ENCODE measurements at places on chromosomes 4 and X.

DNA sequence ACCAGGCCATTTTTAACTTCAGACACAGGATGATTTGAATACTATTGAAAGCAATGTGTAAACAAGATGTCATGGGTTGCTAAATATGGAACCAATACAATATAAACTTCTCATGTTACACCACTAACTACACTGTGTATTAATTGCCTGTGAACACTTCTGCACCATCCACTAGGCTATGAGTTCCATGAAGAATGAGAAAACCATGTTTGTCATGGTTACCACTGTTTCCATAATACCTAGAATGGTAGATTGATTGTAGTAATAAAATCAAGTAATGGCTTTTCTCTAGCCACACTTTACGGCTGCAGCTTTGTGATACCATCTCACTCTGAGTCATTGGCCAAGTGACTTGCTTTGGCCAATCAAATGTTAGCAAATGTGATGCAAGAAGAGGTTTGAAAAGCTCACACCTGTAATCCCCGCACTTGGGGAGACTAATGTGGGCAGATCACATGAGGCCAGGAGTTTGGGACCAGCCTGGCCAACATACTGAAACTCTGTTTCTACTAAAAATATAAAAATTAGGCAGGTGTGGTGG lies 19.9 kb upstream of the CYBB start:
- no peak for DNase-seq

DNA sequence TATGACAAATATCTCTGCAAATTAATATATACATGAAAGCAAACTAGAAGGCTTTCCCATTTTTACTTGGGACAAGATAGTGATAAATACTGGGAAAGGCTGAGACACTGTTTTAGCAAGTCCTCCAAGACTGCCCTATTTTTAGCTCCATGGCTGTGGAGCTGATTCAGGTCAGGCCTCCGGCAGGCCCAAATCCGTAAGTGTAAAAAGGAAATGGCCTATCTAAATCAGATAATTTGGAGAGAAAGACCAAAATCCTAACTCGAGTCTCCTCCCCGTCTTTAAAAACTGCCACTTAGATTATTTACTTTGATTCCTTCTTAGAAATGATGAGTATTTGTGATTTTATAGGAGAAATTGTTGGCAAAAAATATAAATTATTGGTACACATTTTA lies 2.9 kb downstream of the OTUD4 start:
- DNase-seq = no peak

DNA sequence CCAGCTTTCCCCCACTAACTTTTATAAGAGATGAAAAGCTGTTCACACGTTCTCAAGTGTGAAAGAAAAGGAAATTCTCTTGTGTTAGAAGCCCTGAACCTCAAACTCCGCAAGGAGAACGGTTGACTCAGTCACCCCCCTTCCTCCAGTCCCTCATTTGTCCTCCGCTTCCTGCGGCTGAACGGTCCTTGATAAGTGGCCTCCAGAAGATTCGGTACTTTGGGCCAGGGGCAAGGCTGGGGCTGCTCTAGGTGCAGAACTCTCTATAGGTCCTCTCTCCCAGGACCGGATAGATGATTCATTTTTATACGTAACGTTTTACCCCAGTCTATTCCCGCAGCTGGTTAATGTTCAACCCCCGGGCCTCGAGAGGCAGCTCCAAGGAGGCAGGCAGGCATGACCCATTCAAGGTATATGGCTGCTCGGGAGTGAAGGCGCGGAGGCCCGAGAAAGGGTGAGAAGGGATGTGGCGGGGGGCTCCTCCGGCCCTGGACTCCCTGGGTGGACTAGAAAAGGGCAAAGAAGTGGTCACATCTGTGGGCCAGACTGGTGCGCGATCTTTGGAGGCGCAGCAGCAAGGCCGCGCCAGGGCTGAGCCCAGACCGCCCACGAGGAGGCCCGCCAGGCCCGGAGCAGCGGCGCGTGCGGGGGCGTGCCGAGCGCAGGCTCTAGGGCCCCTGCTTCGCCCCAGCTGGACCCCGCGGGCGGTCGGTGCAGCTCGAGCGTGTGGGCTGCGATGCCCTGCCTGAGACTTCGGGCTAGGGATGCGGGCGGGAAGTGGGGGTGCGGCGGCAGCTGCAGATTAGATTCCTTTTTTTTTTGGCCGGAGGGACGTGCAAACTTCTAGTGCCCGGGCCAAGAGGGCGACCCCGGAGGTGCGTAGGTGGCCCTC lies 11.7 kb downstream of the PITX2 start:
- no peak for DNase-seq

GRCh38 chr4:124431653-124432192 lies 280.8 kb downstream of the ANKRD50 start:
- DNase-seq = no peak

- no peak for DNase-seq
Measured at GRCh38 chrX:7638078-7638710, 204.8 kb upstream of the VCX start.

DNA sequence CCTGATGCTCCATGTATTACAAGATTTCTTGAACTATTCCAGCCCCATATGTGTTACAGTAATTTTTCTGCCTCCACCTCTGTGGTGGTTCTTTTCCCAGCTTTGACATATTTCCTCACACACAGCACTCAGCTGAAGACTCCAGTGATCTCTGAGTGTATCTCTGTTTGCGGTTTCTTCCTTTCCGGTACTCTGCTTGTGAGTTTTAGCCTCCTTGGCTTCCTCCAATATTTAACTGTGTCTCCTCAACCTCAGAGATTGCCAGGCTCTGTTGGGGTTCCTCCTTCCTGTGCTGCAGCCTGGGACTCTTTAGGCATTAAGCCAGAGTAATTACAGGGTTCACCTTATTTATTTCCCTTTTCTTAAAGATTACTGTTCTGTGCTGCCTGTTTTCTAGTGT lies 73.2 kb downstream of the NFKB1 start:
- no peak for DNase-seq

DNA sequence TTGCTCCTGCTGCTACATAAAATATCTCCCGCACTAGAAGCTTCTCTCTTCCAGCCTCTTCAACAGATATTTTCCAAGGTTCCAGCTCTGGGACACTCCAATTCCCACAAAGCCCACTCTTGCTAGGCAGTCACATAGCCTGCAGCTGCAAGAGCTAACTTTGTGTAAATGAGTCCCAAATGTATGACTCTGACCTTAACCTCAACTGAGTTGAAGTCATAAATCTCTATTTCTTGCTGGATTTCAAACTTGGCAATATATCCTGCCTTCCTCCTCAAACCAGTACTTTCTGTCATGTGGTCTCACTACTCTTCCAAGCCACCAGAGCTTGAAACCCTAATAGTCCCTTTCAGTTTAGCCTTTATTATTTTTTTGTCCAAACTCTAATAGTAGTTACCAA lies 315.4 kb upstream of the GRIA3 start:
- no peak for DNase-seq

GRCh38 chrX:115560211-115560977 lies 580 bp upstream of the PLS3 start:
- DNase-seq = no peak

GRCh38 chr4:33381816-33382215 lies 2661.6 kb downstream of the PCDH7 start:
- no peak for DNase-seq

DNA sequence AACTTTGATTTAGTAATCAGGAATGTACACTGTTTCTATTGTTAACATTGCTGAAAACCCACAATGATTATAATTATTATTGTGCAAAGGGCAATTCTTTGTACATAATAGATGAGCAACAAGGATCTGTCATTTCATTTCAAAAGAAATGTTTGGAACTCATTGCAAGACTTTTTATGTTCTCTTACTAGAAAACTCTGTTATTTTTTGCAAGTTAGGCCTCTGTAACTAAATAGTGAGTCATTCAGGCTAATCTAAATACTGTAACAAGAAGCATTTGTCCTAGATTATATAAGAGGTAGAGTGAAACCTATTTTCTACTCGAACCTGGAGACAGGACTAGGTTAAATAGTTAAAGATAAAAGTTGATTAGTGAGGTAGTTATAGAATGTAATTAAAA lies 93.2 kb upstream of the FAM47B start:
- DNase-seq = no peak

DNA sequence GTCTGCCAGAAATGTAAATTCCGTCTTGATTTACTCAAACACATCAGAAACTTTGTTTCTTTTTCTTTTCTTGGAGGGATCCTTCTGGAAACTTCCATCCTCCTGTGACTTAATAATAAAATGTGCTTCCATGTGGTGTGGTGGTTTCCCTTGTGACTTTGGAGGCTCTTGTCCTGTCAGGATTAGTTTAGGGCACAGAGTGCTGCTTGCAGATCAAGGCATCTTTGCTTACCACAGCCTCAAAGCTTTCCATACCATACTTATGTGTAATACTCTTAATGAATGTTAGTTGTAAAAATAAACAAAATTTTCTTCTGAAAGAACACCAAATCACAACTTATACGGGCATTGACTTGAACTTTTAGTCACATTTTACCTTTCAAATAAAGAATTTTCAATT lies 27.4 kb downstream of the GBA3 start:
- DNase-seq = no peak

DNA sequence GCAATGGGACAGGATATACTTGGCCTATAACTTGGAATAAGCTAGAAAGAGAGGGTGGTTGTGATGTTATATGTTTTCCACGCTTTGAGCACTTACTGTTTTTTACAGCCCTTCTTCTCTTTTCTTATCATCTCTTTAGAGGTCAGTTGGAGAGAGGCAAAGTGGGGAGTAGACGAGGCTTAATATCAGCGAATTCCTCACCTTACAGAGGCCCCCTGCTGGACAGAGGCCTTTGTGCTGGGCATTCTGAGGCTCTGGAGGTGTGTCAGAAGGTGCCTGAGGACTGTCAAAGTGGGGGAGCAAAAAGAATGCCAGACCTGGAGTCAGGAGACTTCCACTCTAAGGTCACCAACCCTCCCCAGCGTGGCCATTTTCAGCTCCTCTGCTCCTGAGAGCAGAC lies 42.5 kb downstream of the MAMLD1 start:
- no peak for DNase-seq

DNA sequence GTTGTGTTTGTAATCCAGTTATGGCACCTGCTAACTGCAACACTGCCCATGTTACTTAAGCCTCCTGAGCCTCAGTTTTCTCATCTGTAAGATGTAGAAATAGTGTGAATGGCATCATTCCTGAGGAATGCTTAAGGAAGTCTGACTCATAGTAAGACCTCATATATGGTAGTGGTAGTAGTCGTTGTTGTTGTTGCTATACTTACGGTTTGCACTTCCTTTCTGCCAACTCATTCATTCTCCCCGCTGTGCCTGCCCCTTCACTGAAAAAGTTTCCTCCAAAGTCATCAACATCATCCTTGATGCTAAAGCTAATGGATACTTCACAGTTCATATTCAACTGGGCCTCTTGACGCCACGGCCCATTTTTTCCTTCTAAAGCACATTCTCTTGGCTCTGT lies 54.2 kb upstream of the SPANXN3 start:
- no peak for DNase-seq

GRCh38 chrX:21972721-21973120 lies 32.2 kb downstream of the SMS start:
- DNase-seq = no peak

DNA sequence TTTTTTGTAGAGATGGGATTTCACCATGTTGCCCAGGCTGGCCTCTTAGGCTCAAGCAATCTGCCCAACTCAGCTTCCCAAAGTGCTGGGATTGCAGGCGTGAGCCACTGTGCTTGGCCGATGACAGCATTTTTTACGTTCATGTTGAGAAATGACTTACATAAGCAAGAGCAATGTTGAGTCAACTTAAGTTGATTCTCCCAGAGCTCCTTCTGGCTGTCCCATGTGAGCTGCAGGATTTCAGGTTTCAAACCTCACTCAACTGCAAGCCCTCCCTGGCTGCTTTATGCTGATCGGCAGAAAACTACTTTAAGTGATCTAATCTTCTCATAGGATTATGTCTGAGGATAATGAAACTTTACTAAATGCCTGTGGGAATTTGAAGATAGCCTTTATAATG lies 86.8 kb downstream of the GC start:
- DNase-seq = no peak

DNA sequence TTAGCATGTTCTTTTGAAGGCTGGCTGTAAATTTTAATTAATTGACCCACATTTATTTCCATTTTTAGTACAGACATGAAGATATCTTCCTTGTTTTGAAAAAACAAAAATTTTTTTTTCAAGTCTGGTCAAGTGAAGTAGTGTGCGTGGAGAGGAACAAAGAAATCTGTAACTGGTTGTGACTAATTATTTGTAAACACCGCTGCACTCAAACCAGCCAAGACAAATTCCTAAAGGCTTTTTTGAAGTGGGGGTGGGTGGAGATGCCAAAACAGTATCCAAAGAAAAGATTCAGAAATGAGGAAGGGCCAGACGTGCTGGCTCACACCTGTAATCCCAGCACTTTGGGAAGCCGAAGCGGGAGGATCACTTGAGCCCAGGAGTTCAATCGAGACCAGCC lies 88.3 kb downstream of the SHROOM2 start:
- no peak for DNase-seq

DNA sequence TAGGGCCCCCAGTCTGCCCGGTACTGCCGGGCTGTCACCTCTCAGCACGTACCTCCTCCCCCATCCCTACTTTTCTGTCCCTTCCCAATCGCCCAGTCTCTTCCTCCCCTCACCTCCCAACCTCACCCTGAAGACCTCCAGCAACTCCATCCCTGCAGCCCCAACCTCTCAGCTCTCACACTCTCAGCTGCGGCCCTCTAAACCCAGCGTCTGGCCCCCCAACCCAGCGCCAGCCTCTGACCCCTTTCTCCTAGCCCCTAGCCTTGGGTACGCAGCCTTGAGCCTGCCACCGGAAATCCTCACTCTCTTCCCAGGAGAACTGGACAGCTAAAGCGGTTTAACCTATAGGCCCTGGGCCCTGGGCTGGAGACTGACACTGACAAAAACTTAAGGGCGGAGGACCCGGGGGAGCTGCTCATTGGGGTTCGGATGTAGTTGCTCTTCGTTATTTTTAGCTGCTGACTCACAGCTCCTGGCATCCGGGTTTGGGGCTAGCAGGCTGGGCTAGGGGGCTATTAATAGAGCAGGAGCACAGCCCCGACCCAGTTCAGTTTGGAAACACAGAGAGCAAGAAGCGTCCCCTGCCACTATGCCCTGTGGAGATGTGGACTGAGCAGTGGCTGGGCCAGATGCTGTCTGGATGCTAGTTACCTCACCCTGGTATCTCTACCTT lies 9.6 kb upstream of the DLG3 start:
- no peak for DNase-seq
